ENCODE measurements at places on chromosomes 3 and 15.

DNA sequence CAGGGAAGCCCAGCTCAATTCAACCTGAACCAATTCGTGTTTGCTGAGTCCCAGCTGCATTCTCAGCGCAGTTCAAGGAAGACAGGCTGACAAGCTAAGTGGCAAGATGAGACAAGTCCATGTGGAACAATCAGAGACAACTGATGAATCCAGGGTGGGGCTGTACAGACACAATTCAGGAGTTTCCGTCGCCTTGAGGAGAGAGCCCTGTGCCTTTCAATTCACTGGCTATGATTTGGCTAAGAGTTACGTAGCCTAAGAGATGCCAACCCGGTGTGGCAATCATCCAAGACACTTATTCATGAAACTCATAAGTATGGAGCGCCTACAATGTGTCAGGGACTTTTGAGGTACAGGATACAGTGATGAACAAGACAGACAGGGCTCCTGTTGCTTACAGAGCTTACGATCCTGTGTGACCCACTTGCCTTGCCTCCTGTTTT lies 15.5 kb upstream of the ZBED2 start:
- no peak for DNase-seq

GRCh38 chr3:80190051-80190450 lies 422.3 kb upstream of the ROBO1 start:
- DNase-seq, result no peak

GRCh38 chr3:73365756-73366397 lies 258.9 kb downstream of the PDZRN3 start:
- DNase-seq, result no peak

GRCh38 chr3:146970236-146970635 lies 365.1 kb upstream of the PLSCR5 start:
- no peak for DNase-seq

DNA sequence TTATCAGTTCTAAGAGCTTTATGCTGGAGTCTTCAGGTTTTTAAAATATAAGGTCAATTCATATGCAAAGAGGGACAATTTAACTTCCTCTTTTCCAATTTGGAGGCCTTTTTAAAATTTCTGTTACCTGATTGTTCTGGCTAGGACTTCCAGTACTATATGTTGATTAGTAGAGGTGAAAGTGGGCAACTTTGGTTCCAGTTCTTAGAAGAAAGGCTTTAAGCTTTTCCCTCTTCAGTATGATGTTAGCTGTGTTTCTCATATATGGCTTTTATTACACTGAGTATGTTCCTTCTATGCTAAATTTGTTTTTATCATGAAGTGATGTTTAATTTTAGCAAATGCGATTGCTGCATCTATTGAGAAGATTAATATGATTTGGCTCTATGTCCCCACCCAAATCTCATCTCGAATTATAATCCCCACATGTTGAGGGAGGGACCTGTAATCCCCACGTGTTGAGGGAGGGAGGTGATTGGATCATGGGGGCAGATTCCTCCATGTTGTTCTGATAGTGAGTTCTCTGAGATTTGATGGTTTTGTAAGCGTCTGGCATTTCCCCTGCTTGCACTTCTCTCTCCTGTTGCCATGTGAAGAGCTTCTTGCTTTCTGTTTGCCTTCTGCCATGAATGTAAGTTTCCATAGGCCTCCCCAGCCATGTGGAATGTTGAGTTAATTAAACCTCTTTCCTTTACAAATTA lies 33.8 kb downstream of the FAIM start:
- DNase-seq, result no peak

DNA sequence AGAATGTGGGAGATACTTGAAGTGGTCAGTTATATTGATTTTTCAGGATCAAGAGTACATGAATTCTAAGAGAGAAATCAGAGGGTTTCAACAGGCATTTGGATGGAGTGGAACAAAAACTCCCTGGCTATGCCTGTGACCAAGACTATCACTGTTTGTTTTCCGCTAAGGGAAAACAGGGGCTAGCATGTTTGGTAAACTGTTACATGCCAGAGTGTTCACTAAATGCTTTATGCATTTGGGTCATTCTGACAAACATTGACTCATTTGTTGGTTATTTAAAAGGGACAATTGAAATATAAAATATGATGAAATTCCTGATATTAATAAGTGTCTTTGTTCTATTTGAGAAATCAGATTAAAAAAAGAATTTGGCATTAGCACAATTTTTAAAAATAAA lies 603.9 kb upstream of the KCNMB2 start:
- no peak for DNase-seq

DNA sequence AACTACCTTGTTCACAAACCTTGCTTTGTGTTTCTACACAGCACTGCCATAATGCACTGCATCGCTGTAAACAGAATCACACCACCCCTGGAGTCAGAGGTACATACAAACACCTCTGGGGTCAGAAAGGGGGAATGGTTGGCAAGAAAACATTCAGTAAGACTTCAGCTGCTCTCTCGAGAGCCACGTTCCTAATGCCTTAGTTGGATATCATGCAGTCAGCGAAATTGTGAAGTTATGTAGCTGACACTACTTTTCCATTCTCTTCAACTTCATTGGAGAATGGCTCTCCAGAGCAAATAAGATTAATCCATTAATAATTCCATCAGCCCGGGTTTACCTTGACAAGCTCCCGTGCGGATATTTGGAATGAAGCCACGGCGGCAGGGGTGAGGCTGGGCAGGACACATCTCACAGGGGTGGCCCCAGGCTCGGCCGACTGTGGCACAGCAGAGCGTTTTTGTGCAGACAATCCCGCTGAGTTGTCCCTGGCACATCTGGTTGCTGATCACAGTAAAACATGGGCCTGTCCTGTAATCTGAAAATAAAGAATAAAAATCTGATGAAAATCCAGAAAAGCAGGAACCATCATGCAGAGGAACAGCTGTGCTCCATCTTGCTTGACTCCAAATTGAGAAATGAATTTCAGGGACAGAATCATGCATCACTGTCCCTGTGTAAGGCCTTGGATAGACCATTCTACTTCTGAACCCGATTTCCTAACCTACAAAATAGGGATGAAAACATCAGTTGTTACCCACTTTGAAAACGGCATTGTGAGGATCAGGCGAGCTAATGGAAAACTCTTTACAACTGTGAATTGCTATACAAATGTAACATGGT lies 108.0 kb downstream of the FBN1 start:
- DNase-seq, result no peak

GRCh38 chr15:69128667-69129311 lies 31.6 kb upstream of the GLCE start:
- no peak for DNase-seq

DNA sequence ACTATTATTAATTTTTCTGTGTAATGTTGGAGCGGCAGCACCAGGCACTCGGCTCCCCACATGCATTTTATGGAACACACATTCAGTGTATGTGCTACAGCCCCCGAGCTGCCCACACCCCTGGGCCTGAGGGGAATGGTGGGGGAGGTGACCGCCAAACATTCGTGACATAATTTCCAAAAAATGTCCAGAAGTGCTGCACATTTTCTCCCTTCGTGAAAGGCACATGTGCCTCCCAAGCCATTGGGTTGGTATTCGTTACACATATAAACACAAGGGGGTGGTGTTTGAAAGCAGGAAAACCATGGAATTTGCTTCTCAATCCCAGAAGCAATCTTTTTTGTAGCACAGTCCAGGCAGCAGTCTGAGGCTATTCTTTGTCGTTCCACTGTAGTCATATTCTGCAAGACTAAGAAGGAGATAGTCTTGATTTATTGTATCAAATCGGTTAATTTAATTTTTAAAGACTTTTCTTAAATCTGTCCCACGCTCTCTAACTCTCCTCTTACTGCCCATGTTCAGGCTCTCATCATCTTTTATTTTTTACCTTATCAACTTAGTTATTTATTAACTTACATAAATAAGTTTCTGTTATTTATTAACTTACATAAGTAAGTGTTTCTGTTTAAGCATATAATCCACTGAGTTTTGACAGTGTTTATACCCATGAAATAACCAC lies 39.2 kb upstream of the POLR2M start:
- DNase-seq, result no peak

- DNase-seq, result no peak
Observed at GRCh38 chr3:24810881-24811280, 316.2 kb upstream of the THRB start.

DNA sequence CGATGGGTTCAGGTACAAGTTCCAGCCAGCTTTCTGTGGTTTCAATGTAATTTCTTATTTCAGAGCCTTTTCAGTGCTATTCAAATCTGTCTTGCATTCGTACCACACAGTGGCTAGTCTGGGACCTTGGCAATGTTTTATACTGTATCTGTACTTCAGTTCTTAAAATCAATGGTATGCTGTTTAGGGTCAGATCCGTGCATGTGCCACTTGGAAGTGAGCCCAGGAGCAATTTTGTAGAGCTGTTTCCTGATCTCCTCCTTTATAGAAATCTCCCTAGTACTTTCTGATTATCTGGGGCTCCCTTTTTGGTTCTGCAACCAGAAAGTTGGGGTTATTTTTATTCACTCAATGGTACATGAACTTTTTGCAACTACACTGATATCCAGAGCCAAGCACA lies 59.5 kb upstream of the NDUFB4 start:
- DNase-seq, result no peak

DNA sequence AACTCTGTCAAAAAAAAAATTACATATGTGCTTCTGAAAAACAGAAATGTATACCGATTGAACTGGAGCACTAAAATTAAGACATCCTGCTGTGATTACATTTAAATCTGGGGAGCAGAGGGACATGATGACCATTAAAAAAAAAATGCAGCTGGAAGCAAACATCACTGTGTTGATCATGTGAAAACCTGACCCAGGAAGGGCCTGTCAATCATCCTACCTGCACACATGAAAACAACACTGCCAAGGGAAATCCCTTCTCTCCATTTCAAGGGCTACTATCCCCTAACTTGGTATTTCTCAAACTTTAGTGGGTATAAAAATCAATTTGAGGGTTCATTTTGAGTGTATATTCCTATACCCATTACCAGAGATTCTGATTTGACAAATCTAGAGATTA lies 719.9 kb upstream of the CBLB start:
- no peak for DNase-seq

- no peak for DNase-seq
Observed at GRCh38 chr15:64634027-64634426, 141.4 kb downstream of the RBPMS2 start.
